Activated CD4-positive, alpha-beta T cell treated with anti-CD3 and anti-CD28 coated beads, Interleukin-2, amount 10 ng/mL, durations not matched to agents 24 days and 14 days (primary cell): ENCODE measurements at places on chromosomes 1 and 21. TPM values are rescaled to one million over a fixed set of nuclear protein-coding genes. Genes with fewer than 3 reads are reported as not detected.

GRCh38 chr1:81681114-81681513, 119.6 kb upstream of the ADGRL2 start:
- DNase-seq, result no peak

DNA sequence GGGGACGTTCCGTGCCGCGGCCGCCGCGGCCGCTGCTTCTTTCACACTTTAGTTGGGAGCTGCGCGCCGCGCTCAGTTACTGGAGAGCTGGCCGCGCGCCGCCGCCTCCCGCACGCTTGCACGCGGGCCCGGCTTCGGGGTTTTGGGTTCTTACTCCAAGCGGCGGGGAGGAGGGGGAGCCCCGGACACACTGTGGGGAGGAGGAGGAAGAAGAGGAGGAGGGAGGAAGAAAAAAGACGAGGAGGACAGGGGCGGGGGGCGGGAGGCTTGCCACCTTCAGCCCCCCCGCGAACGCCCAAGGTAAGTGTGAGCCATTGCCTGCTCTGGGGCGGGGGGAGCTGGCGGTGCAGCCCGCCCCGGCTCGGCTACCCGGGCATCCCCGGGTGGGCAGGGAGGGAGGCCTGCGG, 243 bp downstream of the C1orf21 start:
- no peak for DNase-seq

- DNase-seq, result no peak
These were observed 427.1 kb upstream of the ESRRG start for GRCh38 chr1:217150366-217150765.

GRCh38 chr1:9231648-9232332, 2.8 kb upstream of the H6PD start:
- DNase-seq, result no peak

GRCh38 chr1:244419024-244419423, 32.7 kb downstream of the ADSS2 start:
- DNase-seq, result no peak

- DNase-seq, result no peak
These were observed 326.4 kb upstream of the LYPLAL1 start for GRCh38 chr1:218847089-218847768.

DNA sequence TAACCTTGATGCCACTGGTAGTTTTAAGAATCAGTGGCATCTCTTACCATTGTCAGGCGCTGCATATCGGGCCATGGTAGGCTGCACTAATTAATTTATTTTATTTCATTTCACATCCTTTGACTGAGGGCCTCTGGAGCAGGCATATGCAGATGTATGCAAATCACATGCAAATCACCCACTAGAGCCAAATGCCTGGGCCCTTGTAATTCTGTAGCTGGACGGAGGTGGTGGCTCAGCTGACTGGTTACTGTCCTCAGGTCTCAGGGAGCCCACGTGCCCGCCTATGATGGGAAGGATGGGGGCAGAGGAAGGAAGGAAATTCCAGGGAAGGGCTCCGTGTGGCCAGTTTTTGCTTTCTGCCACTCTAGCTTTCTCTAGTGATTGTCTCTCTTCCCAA, 122.7 kb downstream of the IGSF21 start:
- DNase-seq, result no peak

- no peak for DNase-seq
These were observed 19.5 kb downstream of the LUZP1 start for GRCh38 chr1:23149114-23149513.

- no peak for DNase-seq
These were observed 109.2 kb downstream of the DDX20 start for GRCh38 chr1:111864862-111865261.

- no peak for DNase-seq
These were observed 112.7 kb downstream of the FGGY start for GRCh38 chr1:59409549-59409948.

GRCh38 chr21:27388825-27389224, 421.9 kb upstream of the ADAMTS5 start:
- DNase-seq, result no peak

DNA sequence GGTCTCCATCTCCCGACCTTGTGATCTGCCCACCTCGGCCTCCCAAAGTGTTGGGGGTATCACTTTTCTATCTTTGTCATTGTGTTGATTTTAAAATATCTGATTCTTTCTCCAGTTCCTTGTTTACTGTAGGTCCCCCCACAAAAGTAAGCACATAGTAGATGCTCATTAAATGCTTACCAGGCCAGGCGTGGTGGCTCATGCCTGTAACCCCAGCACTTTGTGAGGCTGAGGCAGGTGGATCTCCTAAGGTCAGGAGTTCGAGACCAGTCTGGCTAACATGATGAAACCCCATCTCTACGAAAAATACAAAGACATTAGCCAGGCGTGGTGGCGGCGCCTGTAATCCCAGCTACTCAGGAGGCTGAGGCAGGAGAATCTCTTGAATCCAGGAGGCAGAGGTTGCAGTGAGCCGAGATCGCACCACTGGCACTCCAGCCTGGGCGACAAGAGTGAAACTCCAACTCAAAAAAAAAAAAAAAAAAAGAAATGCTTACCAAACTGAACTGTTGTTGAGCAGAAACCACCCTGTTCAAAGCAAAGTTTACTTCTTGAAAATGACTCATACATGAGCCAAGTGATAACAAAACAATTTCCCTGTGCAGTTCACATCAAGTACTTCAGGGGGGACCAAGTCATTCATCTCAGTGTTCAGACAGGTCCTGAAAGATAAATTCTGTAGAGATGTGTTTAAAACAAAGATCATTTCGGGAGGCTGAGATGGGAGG, 24.3 kb upstream of the NID1 start:
- DNase-seq, result no peak

DNA sequence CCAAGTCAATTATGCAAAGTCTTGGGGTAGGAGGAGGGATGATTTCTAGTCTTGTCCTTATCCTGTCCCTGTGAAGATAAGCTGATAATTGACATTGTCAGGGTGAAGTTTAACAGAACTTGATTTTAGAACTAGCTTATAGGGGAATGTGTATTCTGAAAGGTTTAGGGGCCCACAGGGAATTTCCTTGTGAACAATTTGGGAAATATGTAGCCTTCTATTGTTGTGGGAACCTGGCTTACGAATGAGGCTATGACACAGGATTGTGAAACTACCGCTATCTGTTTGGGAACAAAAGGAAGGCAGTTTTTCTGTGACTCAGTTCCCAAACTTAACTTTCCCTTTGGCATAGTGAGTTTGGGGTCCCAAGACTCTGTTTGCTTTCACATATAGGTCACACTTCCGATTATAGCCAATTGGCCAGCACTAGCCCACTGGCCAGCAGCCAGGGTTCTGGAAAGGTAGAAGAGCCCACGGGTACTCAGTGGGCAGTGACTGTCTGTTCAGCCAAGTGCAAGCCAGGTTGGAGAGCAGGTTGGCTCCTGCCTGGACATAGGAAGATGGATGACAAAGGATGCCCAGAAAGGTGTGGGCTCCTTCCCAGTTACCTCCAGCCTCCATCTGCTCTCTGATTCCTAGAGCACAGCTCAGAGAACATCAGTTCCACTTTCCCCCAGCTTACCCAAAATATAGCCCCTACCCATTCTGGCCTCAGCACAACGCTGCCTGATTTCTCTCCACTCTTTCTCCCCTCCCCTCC, 35.5 kb downstream of the H3-3A start:
- no peak for DNase-seq

TAF5L gene
- total RNA-seq, result 29.7 and 30.7 TPM in 2 replicates

CD2 gene
- total RNA-seq, result 500 and 501 TPM in 2 replicates

ANKRD65 gene
- total RNA-seq, result not detected in 2 replicates
